ENCODE measurements at places on chromosomes 5 and 9.

GRCh38 chr9:10700291-10700690 is 87.5 kb upstream of the PTPRD start:
- peak; percentile 72 for DNase-seq

DNA sequence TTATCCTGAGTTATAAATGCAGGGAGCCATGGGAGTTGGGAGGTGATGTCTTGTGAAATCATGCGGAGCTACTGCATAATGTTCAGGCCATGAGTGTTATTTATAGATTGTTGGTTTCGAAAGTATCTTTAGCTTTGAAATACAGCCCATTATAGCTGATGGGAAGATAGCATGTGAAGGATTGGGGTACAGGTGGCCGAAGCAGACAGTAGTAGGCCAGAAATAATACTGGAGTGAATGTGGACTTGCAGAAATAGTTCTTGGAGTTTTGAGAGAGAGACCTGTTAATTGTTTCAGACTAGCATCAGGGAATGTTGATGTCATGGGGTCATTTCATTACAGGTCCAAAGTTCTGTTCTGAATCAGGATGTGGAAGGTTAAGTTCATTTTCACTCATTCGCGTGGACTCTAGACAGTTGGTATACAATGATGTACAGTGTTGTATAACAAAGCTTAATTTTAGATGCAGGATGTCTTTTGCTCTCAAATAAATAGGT is 3.8 kb downstream of the ATP6V1G1 start:
- no peak for DNase-seq

GRCh38 chr5:37552770-37553719 is 173.9 kb downstream of the WDR70 start:
- peak; percentile 73 for DNase-seq

DNA sequence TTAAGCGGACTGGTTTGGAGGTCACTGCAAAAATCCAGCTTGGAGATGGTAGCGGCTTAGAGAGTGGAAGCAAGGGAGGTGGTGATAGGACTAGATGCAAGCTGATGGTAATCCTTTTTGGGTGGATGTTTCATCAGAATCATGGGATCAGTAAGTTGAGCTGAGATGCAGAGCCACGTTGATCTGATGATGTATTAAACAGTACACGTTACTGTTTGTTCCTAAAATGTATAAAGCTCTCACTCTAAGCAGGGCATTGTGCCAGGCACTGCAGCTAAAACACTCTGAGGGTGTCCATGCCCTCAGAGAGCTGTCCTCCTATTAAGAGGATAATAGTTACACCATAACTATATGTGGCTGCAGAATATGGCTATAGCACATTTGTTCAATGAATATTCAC is 93.1 kb downstream of the JAKMIP2 start:
- DNase-seq = no peak

DNA sequence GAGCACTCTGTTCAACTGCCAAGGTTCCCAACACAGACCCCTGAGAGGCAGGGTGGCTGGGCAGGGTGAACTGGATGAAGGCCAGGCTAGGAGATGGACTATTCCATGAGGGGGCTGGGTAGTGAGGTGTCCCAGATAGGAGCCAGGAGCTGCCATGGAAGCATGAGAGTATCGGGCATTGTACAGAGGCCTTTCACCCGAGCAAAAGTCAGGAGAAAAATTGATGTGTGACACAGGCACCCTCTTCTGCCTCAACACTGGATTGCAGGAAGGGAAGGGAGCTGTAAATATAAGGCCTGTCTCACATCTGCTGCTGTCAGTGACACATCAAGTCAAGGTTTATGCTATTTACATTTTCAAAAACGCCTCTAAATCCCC is 74.6 kb downstream of the UBAP1 start:
- peak; percentile 26 for DNase-seq

- DNase-seq = peak; percentile 22
Observed at GRCh38 chr5:98911280-98912040, 17.3 kb downstream of the CHD1 start.

DNA sequence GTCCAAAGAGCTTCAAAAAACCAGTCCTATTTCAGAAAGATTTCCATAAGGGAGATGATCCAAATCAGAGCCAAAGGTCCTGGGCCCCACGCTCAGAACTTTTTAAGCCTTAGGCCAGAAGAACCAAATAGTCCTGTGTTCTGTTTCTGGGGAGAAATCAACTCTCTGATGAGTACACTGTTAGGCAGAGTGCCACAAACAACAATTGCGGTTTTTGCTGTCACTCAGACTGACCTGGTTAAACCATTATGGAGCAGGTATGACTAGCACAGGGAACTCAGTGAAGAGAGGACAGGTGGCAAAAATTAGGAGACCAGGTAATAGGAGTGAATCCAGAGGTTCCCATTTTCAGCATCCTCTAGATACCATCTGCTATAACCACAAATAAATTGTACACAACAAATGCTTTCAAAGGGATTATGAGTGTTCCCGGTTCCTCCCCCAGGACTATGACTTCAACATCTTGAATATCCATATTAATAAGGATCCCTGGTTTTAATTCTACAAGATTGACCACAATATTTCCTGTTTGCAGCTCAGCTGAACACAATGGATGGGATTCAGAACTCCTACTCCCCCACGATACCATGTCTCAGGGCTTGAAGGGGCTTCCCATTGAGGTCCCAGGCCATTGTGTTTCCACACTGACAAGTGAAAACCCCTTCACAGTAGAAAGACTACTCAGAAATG is 52.1 kb upstream of the FREM1 start:
- no peak for DNase-seq

GRCh38 chr5:176573564-176574296 is 24.6 kb downstream of the CDHR2 start:
- DNase-seq = peak; percentile 42

- no peak for DNase-seq
Observed at GRCh38 chr5:173041881-173042762, 14.0 kb upstream of the CREBRF start.

DNA sequence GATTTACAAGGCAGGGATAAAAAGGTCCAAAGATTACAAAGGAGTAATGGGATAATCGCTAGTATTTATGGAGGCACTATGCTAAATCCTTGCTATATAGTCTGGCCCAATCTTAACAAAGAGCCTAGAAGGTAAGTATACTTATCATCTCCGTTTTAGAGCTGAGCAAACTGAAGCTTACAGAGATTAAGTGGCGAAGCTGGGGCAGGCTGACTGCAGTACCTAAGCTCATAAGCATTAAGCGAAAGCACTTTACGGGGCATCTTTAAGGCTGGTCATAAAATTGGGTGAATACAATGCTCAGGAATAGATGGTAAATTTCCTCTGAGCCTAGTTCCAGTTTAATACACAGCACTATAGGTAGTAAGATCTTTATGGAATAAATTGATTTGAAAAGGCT is 30.0 kb upstream of the ZNF366 start:
- no peak for DNase-seq

DNA sequence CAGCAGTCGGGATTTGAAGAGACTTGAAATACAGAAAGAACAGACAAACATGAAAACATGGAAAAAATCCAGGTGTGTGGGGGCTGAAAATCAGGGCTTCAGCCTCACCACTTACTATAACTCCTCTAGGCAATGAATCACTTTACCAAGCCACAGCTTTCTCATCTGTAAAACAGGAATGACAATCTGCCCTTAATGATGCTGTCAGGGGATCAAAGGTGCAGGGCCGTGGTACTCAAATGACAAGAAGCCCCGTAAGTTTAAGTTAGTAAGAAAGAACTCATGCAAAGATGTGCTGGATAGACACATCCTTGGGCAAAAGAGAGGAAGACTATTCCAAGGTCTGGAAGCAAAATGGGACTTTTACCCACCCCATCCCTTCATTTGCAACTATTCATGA is 34.7 kb downstream of the FBXW2 start:
- DNase-seq = no peak

DNA sequence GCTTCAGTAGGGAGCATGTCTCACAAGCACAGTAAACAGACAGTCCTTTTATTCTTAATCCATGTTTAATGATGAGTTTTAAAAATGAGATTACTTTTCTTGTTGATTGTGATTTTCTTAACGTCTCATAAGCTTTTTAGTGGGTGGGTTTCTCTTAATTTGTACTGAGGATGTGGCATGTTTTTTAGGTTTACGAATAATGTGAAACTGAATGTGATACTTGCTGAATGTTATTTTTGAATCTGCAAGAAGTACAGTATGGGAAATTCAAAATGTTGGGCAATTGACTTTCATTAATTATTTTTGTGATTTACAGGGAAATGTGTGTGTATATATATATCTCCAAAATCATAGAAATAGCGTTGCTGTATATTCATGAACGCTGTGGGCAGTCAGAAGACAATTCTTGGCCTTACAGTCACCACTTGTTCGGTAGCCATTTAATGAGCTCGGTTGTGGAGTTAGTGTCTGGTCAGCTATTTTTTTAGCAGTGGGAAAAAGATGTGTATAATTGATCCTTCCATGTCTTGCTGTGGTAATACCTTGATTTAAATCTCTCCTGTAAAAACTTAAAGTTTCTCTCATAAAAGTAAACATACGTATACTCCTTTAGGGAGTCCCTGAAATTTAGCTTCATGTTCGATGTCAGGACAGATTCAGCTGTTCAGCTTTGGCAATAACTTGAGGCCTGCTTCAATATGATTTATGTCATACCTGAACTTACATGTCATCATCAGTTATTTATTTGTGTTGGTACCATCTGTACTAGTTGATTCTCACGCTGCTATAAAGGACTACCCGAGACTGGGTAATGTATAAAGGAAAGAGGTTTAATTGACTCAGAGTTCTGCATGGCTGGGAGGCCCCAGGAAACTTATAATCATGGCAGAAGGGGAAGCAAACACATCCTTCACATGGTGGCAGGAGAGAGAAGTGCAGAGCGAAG is 15.0 kb downstream of the ICE1 start:
- DNase-seq = no peak

- DNase-seq = no peak
Observed at GRCh38 chr9:69905286-69905685, 84.7 kb downstream of the CFAP95 start.

Measured in fibroblast of skin of right biceps (primary cell).